Common myeloid progenitor, CD34-positive (primary cell): ENCODE measurements at places on chromosomes 16 and 17.

- H3K27ac ChIP-seq = no peak overlapping the region
- H3K36me3 ChIP-seq = peaks cover 57% of the 10 kb centered on the region
Observed at GRCh38 chr17:75612906-75613626, 20.2 kb upstream of the SMIM5 start.

DNA sequence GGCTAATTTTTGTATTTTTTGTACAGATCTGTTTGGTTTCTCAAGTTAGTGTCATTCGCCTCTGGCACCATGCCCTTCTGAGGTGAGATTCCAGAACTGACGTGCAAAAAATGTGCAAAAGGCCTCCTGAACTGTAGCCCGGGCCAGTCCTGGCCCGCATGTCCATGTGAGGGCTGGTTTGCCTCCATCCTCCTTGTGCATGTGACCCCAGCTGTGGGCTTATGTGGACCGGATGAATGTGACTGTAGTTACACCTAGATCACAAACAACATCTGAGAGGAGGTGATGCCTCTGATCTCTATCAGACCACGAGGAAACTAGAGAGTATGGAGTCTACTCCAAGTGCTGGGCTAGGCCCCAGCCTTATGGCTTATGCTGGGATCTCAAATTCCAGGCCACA, 241.6 kb downstream of the XYLT1 start:
- H3K4me1 ChIP-seq = peaks cover 3% of the 10 kb centered on the region
- H3K4me3 ChIP-seq = no peak overlapping the region
- H3K27ac ChIP-seq = no peak overlapping the region
- DNase-seq = no peak

- DNase-seq = no peak
- H3K27me3 ChIP-seq = no peaks in the 10 kb centered on the region
- H3K27ac ChIP-seq = no peak overlapping the region
- H3K36me3 ChIP-seq = no peaks in the 10 kb centered on the region
- no peak overlapping the region for H3K4me3 ChIP-seq
- peaks cover 26% of the 10 kb centered on the region for H3K4me1 ChIP-seq
Observed at GRCh38 chr17:8728971-8729370, 15.7 kb downstream of the CCDC42 start.

DNA sequence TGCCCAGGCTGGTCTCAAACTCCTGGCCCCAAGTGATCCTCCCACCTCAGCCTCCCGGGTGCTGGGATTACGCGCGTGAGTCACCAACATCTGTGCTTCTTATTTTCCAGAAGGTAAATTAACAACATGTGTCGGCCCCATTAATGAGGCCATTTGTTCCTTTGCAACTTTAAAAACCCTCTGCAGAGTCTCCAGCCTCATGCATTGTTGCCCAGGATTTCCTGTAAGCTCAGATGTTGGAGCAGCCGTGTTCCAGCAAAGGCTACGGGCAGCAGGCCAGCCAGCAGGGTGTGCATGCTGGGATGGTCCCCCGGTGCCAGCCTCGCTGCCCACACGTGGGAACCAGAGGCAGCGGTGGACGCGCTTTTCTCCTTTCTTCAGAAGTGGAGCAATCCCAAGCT, 19.1 kb upstream of the HEXD start:
- H3K4me1 ChIP-seq = no peaks in the 10 kb centered on the region
- no peak for DNase-seq
- H3K4me3 ChIP-seq = no peak overlapping the region
- H3K27ac ChIP-seq = no peak overlapping the region
- H3K27me3 ChIP-seq = no peaks in the 10 kb centered on the region

DNA sequence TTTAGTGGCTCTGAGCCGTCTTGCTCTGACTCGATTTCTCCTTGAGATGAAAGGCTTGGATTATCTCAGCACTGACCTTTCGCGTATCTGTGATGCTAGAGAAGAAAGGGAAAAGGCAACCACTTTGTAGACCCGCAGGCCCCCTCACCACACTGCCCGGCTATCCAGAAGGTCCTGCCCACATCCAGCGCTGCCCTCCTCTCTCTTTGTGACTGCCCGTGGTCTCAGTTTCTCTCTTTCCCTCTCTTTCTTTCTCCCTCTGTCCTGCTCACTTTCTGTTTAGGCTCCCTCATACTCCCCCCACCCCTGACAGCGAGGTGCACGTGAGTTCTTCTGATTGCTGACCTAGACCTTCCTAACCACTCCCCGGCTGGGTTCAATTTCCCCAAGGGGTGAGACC, 12.8 kb upstream of the TBX21 start:
- H3K4me3 ChIP-seq = no peak overlapping the region
- H3K36me3 ChIP-seq = no peaks in the 10 kb centered on the region
- peaks cover 67% of the 10 kb centered on the region for H3K4me1 ChIP-seq
- no peak overlapping the region for H3K27ac ChIP-seq
- peaks cover 12% of the 10 kb centered on the region for H3K27me3 ChIP-seq

GRCh38 chr17:83177611-83178532, 98.5 kb downstream of the METRNL start:
- H3K27me3 ChIP-seq = no peaks in the 10 kb centered on the region
- H3K4me3 ChIP-seq = no peak overlapping the region
- no peaks in the 10 kb centered on the region for H3K4me1 ChIP-seq
- no peak overlapping the region for H3K27ac ChIP-seq

GRCh38 chr16:29883987-29884386, 15.4 kb downstream of the SEZ6L2 start:
- DNase-seq = no peak
- H3K27ac ChIP-seq = no peak overlapping the region
- no peaks in the 10 kb centered on the region for H3K4me1 ChIP-seq
- no peak overlapping the region for H3K4me3 ChIP-seq
- no peaks in the 10 kb centered on the region for H3K27me3 ChIP-seq
- H3K36me3 ChIP-seq = no peaks in the 10 kb centered on the region

GRCh38 chr16:69250081-69250480, 61.1 kb upstream of the VPS4A start:
- H3K27me3 ChIP-seq = no peaks in the 10 kb centered on the region
- no peak overlapping the region for H3K4me3 ChIP-seq
- H3K4me1 ChIP-seq = no peaks in the 10 kb centered on the region
- no peak overlapping the region for H3K27ac ChIP-seq

DNA sequence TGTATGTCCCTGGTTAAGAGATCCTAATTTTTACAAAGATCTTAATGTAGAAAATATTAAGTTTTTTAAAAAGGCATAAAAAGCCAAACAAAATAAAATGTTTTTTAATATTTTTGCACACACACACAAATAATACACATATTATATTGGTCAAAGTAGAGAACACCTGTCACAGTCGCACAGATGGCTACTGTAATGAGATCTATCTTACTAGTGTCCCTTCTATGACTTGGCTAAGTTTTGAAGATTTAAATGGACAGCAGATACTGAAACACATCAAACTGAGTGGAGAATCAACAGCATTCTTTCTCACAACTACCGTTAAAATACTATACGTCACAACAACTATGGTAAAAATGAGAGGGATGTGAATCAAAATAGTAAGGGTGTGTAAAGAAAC, 83.4 kb downstream of the HELZ start:
- H3K36me3 ChIP-seq = peaks cover 13% of the 10 kb centered on the region
- H3K27me3 ChIP-seq = no peaks in the 10 kb centered on the region
- H3K27ac ChIP-seq = no peak overlapping the region
- H3K4me1 ChIP-seq = no peaks in the 10 kb centered on the region
- DNase-seq = no peak

GRCh38 chr16:14354561-14355351, 275.3 kb downstream of the PARN start:
- H3K4me3 ChIP-seq = no peak overlapping the region
- no peak overlapping the region for H3K27ac ChIP-seq
- peak; percentile 54 for DNase-seq
- no peaks in the 10 kb centered on the region for H3K27me3 ChIP-seq
- no peaks in the 10 kb centered on the region for H3K4me1 ChIP-seq

- H3K4me3 ChIP-seq = no peak overlapping the region
- DNase-seq = no peak
- no peaks in the 10 kb centered on the region for H3K27me3 ChIP-seq
Observed at GRCh38 chr17:80705988-80706387, 161.3 kb downstream of the RPTOR start.

DNA sequence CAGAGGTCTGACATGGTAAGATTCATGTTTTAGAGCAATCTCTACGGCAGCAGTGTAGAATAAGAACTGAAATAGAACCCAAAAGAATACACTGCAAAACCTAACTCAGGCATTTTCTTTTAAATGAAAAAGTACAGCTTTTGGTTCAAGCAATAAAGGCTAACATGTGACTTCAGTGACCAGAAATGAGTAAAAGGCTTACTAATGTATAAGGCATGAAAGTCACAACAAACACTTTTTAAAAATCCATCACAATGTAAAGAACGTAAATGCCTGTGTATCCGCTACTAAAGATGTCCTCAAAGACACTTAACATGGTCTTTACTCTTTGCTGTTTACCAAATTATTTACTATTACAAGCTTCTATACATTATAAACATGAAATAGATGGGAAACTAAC, 16.6 kb downstream of the KIAA0753 start:
- no peaks in the 10 kb centered on the region for H3K27me3 ChIP-seq
- no peak for DNase-seq
- no peak overlapping the region for H3K4me3 ChIP-seq
- H3K4me1 ChIP-seq = no peaks in the 10 kb centered on the region

DNA sequence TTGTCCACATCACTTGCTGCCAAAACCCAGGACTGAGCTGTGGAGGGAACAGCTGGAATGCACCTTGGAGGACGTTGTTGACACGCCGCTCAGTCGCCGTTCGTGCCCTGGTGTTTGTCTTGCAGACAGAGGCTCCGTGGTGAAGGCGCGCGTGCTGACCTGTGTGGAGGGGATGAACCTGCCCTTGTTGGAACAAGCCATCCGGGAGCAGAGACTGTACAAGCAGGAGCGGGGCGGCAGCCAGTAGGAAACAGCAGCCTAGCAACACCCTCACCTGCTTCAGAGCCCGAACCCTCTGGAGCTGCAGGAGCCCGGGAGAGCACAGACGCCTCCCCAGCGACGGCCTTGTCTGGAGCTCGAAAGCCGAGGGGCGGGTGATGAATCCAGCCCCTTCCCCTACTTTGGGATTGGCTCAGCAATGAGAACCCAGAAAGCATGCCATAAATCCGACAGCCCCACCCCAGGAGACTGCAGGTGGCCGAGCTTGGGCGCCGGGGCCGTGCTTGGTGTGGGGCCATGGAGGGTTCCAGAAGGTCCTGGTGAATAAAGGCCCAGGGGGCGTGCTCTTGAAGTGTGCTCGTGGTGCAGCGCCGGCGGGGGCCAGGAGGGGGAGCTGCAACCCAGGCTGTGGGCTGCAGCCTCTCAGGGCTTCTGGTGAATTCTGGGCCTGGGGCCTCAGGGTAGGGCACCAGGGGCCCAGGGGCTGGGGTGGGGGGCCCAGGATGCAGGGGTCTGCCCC, 470 bp upstream of the CDK3 start:
- no peak overlapping the region for H3K27ac ChIP-seq
- no peaks in the 10 kb centered on the region for H3K27me3 ChIP-seq
- H3K4me1 ChIP-seq = peaks cover 16% of the 10 kb centered on the region
- no peak overlapping the region for H3K4me3 ChIP-seq
- DNase-seq = peak; percentile 54

- no peak overlapping the region for H3K27ac ChIP-seq
- H3K36me3 ChIP-seq = no peaks in the 10 kb centered on the region
- DNase-seq = no peak
- no peaks in the 10 kb centered on the region for H3K27me3 ChIP-seq
- H3K4me3 ChIP-seq = no peak overlapping the region
Observed at GRCh38 chr16:86027373-86028126, 128.6 kb downstream of the IRF8 start.

DNA sequence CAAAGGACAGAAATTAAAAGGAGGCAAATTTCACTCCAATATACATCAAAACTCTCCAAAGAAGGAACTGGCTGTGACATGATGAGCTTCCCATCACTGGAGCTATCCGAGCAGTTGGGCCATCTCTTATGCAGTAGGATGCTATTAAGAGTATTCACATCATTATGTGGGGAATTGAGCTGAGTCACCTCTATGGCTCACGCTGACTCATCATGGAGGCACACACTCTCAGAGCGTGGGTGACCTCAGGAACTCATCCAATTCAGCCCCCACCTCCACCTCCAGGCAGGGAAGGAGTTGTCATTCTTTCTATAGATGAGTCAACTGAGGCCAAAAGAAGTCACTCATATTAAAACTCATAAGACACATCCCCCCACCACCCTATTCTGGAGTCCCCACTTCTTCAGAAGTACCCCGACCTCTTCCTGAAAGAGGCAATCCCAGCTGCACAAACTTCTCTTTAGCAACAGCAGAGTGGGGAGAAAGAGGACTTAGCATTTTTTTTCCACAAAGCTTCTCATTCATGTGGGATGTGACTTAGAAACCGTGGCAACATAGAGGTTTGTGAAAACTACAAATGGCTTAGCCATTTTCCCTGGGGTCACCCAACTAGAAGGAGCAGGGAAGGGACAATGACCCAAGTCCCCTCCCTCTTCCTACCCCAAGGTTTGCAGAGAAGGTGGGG, 32.5 kb downstream of the ABCC12 start:
- H3K36me3 ChIP-seq = no peaks in the 10 kb centered on the region
- no peak overlapping the region for H3K27ac ChIP-seq
- no peaks in the 10 kb centered on the region for H3K27me3 ChIP-seq
- H3K4me3 ChIP-seq = no peak overlapping the region
- no peaks in the 10 kb centered on the region for H3K4me1 ChIP-seq
- DNase-seq = peak; percentile 6

- no peak overlapping the region for H3K27ac ChIP-seq
- H3K4me3 ChIP-seq = no peak overlapping the region
- H3K4me1 ChIP-seq = no peaks in the 10 kb centered on the region
- no peak for DNase-seq
- H3K27me3 ChIP-seq = no peaks in the 10 kb centered on the region
Observed at GRCh38 chr17:53527473-53527872, 295.3 kb upstream of the KIF2B start.

GRCh38 chr16:13919683-13920509, at the start of gene ERCC4:
ERCC4 (plus strand) TSS chr16:13920154; CDS start chr16:13920166, 12 bp downstream.
- peak within 1 kb of the TSS; percentile 80 for H3K4me3 ChIP-seq
- DNase-seq = peak; percentile 100
- no peaks in the 10 kb centered on the region for H3K27me3 ChIP-seq
- peaks cover 12% of the 10 kb centered on the region for H3K4me1 ChIP-seq

DNA sequence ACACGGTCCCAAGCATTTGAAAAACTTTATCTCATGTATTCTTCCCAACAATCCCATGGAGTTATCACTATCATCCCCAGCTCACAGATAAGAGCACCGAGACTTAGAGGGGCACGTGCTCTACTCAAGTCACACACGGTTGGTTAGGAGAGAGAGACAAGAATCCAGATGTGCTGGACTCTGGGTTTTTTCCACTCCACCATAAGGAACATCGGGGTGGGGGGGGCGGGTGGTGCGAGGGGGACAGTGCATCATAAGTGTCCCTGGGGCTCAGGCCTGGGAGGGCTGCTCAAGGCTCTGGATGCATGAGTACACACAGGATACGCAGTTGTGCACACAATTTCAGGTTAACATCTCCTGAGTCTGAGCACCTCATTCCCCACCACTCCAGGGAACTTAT, 7.4 kb downstream of the CDC42EP4 start:
- H3K36me3 ChIP-seq = no peaks in the 10 kb centered on the region
- no peak overlapping the region for H3K4me3 ChIP-seq
- no peak overlapping the region for H3K27ac ChIP-seq
- DNase-seq = no peak
- H3K27me3 ChIP-seq = no peaks in the 10 kb centered on the region
- peaks cover 30% of the 10 kb centered on the region for H3K4me1 ChIP-seq

GRCh38 chr17:13266606-13267005, 248.8 kb upstream of the ELAC2 start:
- H3K36me3 ChIP-seq = no peaks in the 10 kb centered on the region
- H3K4me1 ChIP-seq = no peaks in the 10 kb centered on the region
- DNase-seq = no peak
- no peaks in the 10 kb centered on the region for H3K27me3 ChIP-seq
